ENCODE measurements at places on chromosomes 2 and 18. TPM values are rescaled to one million over a fixed set of nuclear protein-coding genes. Genes with fewer than 3 reads are reported as not detected.

DNA sequence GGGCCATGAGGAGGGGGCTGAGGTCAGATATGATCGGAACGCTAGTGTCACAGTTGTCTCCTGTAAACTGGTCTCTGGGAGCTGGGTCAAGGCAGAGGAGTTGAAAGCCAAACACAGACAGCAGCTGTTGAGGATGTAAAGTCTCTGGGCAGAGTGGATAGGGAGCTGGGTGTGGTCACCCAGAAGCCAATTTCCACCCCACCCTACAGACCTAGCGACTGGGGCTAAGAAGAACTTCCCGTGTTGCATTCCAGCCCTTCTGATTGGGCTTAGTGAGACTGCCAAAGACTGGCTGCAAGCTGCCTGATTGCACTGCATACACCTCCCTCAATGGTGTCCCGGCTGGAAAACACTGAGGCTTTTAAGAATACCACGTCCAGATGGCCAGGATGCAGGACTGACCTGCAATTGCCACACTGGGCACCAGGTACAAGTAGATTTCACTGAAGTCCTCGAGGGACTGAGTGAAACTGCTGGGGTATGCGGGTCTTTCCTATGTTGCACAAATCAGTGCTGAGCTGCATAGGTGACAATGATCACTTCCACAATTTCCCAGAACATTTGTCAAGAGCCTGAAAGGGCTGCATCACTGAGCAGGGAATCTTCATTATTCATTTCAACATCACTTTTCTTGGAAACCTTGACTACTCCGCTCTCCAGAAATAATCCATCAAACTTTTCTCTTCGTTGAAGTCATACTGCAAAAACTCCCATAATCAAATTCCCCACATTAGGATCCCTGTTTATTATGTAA lies 43.1 kb upstream of the EML4 start:
- peaks cover 6% of the 10 kb centered on the region for H3K4me1 ChIP-seq
- no peaks in the 10 kb centered on the region for H3K27me3 ChIP-seq
- H3K4me3 ChIP-seq, result no peak overlapping the region
- DNase-seq, result peak; percentile 58
- no peak overlapping the region for H3K27ac ChIP-seq
- no peaks in the 10 kb centered on the region for H3K36me3 ChIP-seq

- H3K4me1 ChIP-seq, result no peaks in the 10 kb centered on the region
- H3K27ac ChIP-seq, result no peak overlapping the region
- H3K27me3 ChIP-seq, result no peaks in the 10 kb centered on the region
- no peaks in the 10 kb centered on the region for H3K36me3 ChIP-seq
These were observed 157.1 kb downstream of the FTCDNL1 start for GRCh38 chr2:199693861-199694260.

DNA sequence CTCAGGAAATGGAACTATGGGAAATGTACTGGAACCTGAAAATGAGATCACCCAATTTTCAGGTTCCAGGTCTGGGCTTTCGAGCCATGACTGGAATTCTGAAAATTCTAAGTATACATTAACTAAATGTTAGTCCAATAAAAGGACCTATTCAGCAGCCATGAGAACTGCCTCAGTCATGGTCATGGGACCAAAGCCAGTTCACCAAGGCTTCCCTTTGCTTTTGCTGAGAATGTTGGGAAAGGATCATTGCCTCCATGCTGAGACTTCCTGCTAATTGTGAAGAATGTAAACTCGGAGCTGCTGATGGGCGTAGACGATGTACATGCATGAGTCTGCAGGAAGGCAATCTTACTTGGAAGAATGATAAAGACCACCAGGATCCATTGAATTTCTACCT lies 624.4 kb upstream of the SOX11 start:
- H3K27ac ChIP-seq, result no peak overlapping the region
- no peaks in the 10 kb centered on the region for H3K4me1 ChIP-seq
- no peaks in the 10 kb centered on the region for H3K36me3 ChIP-seq
- H3K4me3 ChIP-seq, result no peak overlapping the region

- no peak overlapping the region for H3K27ac ChIP-seq
- H3K4me3 ChIP-seq, result no peak overlapping the region
- no peaks in the 10 kb centered on the region for H3K27me3 ChIP-seq
- DNase-seq, result no peak
These were observed 8.7 kb downstream of the TYMS start for GRCh38 chr18:666177-666576.

DNA sequence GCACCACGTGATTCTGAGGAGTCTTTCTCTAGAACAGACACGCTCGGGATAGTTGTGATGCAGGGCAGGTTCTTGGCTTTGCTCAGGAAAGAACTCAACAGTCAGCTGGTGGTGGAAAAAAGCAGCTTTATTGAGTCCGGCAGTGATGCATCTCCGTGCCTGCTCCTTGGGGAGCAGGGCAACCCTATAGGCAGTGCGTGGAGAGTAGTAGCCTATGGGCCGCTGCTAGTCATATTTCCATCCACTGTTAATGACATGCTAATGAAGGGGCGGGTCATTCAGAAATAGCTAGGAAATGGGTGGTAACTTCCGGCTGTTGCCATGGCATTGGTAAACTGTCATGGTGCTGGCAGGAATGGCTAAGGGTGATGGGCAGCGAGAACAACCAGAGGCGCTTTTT lies 11.6 kb upstream of the ACKR3 start:
- no peak overlapping the region for H3K27ac ChIP-seq
- DNase-seq, result no peak

- no peaks in the 10 kb centered on the region for H3K4me1 ChIP-seq
- no peak for DNase-seq
- no peak overlapping the region for H3K4me3 ChIP-seq
- no peak overlapping the region for H3K27ac ChIP-seq
These were observed 123.9 kb downstream of the UXS1 start for GRCh38 chr2:106070181-106070580.

DNA sequence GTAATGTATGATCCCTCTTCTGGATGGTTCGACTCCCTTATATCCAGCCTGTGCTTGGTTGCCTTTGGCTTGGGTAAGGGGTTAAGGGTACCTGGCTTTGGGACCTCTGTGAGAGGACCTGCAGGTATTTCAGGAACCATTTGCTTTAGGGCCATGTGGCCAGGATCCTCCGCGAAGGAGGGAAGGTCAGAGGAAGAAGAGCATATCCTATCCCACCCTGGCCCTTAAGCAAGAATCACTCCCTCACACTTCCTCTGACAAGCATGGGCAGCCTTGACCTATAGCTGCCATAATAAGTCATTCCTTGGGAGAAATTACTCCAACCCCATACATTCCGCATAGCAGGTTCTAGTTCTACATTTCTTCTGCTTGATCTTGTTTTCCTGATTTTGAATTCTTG lies 59.1 kb upstream of the TXNDC2 start:
- H3K36me3 ChIP-seq, result no peaks in the 10 kb centered on the region
- H3K4me1 ChIP-seq, result peaks cover 47% of the 10 kb centered on the region
- no peak for DNase-seq
- H3K27ac ChIP-seq, result no peak overlapping the region

- H3K27me3 ChIP-seq, result no peaks in the 10 kb centered on the region
- DNase-seq, result no peak
- peak overlapping the region; percentile 31 for H3K27ac ChIP-seq
- peaks cover 46% of the 10 kb centered on the region for H3K4me1 ChIP-seq
These were observed 293.8 kb downstream of the PRKCE start for GRCh38 chr2:45945302-45945717.

Gene CLIP4
- 18.4 TPM for total RNA-seq

Gene DNAJC5G
- not detected for total RNA-seq

Gene DRC1
- total RNA-seq, result 0.41 TPM

Gene LYG2
- total RNA-seq, result not detected

Gene TNFAIP6
- 0.75 TPM for total RNA-seq

Gene PTPN4
- total RNA-seq, result 38.2 TPM

Gene SIGLEC15
- total RNA-seq, result 0.19 TPM

Gene PRSS56
- not detected for total RNA-seq

Gene SCN7A
- total RNA-seq, result 0.36 TPM

All from astrocyte (in vitro differentiated cells and primary cell).